CD4-positive, alpha-beta T cell treated with Interleukin-21 for 1 hour (primary cell): ENCODE measurements at places on chromosomes 3 and 15.
A peak's percentile ranks its signal among the peaks of the same experiment; 100 is the strongest.

- no peak for DNase-seq
Observed at GRCh38 chr15:20351448-20351971, 190.1 kb downstream of the GOLGA6L6 start.

DNA sequence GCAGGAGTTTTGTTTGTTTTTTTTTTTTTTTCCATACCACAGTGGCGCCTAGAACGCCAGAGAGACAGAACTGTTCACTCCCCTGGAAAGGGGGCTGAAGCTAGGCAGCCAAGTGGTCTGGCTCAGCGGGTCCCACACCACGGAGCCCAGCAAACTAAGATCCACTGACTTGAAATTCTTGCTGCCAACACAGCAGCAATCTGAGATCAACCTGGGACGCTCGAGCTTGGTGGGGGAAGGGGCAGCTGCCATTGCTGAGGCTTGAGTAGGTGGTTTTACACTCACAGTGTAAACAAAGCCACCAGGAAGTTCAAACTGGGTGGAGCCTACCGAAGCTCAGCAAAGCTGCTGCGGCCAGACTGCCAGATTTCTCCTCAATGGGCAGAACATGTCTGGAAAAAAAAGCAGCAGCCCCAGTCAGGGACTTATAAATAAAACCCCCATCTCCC lies 29.8 kb downstream of the SPICE1 start:
- DNase-seq = peak; percentile 41

- no peak for DNase-seq
Observed at GRCh38 chr3:66692766-66693150, 191.9 kb upstream of the LRIG1 start.

DNA sequence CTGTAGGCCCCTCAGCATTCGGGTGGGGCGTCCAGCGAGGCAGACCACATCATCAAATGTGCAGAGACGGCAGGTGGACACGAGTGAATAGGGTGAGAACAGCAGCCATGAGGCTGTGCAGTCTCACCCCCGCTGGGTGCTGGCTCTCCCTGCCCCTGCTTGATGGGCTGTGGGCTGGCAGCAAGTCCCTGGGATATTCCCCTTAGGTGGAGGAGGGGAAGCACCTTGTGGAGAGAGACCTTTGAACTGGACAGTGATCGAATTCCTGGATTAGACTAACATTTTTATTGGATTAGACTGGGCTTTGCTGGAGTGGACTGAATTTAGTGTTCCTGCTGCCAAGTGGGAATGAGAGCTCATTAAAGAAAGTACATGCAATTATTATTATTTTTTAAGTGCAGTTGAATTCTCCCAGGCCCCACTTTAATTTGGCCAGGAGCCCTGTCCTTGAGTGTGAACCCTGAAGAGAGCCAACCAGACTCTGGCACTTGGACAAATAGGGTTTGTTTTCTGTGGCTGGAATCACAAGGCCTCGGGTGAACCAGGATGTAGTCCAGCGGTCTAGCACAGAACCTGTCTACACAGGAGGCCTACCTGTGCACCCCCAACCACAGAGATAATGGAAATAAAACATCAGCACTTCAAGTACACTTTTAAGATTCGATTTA lies 193.1 kb downstream of the ABHD5 start:
- DNase-seq = no peak

DNA sequence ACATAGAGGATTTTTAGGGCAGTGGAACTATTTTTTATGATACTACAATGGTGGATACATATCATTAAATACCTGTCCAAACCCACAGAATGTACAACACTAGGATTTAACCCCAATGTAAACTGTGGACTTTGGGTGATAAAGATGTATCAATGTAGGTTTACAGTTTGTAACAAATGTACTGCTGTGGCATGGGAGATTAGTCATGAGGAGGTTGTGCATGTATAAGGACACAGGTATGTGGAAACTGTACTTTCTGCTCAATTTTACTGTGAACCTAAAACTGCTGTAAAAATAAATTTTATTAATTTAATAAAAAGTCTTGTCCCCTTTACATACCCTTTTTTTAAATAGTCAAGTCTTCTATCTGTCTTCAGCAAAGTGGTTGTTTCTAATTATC lies 322.5 kb upstream of the EPHA3 start:
- no peak for DNase-seq

DNA sequence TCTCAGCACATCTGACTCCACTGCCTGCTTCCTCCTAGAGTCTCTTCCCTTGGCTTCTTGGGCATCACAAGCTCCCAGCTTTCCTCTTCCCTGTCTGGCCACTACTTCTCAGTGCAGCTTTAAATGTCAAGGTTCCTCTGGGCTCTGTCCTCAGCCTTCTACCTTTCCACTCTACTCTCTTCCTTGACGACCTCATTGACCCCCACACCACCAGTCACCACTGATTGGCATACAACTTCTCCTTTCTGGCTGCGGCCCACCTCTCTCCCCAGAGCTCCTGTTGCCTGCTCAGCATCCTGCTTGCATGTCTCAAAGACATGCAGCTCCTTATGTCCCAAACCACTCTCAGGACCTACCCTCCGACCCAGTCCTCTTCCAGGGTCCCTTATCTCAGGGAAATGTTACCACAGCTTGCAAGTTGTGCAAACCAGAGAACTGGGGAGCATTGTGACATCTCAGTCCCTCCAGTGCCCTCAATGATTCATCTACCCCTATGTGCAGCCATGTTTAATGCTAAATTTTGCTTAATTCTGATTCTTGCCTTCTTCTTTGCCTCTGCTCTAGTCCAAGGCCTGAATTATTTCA lies 49.9 kb downstream of the TRPM1 start:
- no peak for DNase-seq

- no peak for DNase-seq
Observed at GRCh38 chr3:13536832-13537231, 12.1 kb upstream of the FBLN2 start.

- DNase-seq = no peak
Observed at GRCh38 chr3:113405180-113405579, 36.1 kb downstream of the CFAP44 start.

- DNase-seq = no peak
Observed at GRCh38 chr15:75750261-75751050, 37.8 kb upstream of the CSPG4 start.

GRCh38 chr3:5663601-5664000 lies 476.1 kb downstream of the EDEM1 start:
- no peak for DNase-seq

- DNase-seq = no peak
Observed at GRCh38 chr3:120688121-120688520, 6.1 kb upstream of the HGD start.

DNA sequence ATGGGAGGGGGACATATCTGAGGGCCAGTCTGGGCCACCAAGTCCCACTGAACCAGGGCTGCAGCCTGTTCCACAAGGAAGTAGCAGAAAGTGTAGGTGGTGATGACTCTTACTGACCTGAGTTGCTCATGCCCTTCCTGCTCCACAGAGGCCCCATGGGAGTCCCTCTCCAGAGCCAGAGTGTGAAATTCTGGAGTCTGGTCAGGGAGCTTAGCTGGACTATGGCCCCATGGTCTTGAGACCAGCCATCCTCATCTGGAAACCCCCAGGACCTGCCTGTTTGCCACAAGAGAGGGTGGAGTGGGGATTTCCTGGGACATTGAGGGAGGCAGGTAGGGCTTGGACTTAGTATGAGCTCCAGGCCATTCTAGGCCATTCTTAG lies 3.0 kb downstream of the SPINT1 start:
- DNase-seq = no peak

DNA sequence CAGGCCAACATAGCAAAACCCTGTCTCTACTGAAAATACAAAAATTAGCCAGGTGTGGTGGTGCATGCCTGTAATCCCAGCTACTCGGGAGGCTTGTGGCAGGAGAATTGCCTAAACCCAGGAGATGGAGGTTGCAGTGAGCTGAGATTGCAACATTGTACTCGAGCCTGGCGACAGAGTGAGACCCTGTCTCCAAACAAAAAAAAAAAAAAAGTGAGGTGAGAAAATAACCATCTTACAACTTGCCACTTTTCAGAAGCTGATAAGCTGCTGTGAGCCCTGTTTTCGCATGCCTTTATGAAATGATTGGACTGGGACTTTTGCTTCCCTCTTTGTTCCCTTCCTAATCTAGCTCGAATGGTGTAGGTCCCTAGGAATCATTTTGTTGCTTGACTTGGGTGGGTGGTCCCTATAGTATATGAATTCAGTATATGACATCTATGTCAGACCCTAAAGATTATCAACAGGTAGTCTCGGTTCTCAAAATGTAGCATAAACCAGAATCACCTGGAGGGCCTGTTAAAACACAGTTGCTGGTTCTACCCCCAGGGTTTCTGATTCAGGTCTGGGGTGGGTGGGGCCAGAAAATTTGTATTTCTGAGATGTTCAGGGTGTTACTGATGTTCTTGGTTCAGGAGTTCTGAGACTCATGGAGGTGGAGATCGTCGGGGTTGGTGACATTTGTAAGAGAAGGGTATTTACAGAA lies 107.9 kb downstream of the FNDC3B start:
- no peak for DNase-seq
